Stimulated activated CD4-positive, alpha-beta T cell treated with anti-CD3 and anti-CD28 coated beads, Interleukin-1b, Interleukin-23, amount 100 ng/mL, for 4 hours (primary cell): ENCODE measurements at places on chromosomes 7 and 10.
A peak's percentile ranks its signal among the peaks of the same experiment; 100 is the strongest.

DNA sequence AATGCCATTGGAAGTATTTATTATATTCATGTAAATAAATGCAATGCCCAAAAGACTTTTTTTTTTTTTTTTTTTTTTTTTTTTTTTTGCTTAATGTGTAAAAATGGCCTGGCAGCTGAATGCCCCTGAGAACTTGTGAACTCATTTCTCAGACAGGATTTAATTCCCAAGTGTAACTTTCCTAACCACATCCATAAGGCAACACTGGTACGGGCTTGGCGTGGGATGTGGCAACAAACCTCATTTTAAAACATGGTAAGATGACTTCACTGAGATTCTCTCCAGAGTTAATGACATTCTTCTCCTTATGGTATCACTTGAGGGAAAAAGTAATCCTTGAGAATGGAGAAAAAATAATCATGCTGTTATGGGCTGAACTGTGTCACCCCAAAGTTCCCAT, 150.4 kb downstream of the DGKI start:
- no peak for DNase-seq

- no peak for DNase-seq
These were observed 21.3 kb downstream of the PTPRE start for GRCh38 chr10:127928021-127928806.

GRCh38 chr10:13535346-13535745, 6.5 kb upstream of the BEND7 start:
- DNase-seq: no peak

- DNase-seq: no peak
These were observed 106.4 kb downstream of the CAMK1D start for GRCh38 chr10:12455766-12456165.

GRCh38 chr7:38448054-38448453, 174.6 kb upstream of the TARP start:
- no peak for DNase-seq

DNA sequence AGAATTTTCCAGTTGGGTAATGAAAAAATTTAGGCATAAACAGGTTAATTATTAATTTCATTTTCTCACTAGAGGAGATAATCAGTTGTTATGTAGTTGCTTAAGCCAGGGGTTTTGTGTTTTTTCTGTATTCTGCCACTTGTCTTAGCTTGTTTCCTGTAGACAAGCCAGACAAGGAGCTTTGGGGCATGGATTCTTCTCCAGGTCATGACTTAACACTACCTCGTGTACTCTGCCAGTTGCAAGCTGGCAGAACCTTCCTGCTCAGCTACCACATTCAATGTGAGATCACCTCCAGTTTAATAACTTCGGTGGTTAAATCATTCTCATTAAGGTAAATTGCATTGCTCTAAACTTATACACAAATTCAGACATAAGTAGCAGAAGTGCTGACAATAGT, 1.8 kb downstream of the CCM2 start:
- DNase-seq: no peak

GRCh38 chr7:47783456-47784223, 164.6 kb downstream of the PKD1L1 start:
- no peak for DNase-seq

GRCh38 chr7:111138193-111138569, 47.3 kb downstream of the LRRN3 start:
- DNase-seq: peak; percentile 25

DNA sequence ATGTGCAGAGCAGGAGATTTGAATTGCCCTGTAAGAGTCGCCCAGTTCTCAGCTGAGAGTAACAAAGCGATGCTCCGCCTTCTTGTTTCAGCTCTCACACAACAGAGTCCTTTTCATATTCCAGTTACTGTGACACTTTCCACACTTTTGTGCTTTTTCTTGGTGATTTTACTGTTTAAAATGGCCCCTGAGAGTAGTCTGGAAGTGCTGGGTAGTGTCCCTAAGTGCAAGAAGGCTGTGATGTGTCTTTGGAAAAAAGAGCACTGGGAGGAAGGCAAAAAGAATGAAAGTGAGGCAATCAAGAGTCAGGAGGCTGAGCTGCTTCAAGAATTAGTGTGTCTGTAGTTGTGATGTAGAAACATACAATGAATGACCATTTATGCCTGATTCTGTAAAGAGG, 201.2 kb upstream of the SEMA3E start:
- DNase-seq: no peak

DNA sequence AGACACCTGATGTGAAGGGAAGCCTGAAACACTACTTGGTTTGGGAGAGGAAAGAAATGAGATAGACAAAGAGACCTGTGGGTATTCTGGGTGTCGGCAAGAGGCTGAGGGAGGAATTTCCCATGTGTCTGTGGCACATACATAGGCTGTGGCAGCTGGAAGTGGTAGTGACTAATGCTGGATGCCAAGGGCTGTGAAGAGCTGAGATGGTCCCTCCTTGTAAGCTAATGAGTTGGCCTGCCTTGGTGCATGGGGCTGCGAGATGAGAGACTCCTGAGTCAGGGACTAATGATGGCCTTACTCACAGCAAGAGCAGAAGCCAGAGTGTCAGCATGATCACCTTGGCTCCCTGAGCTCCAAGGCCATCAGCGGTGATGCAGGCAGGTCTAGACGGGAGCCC, 119.0 kb upstream of the EEPD1 start:
- DNase-seq: no peak
